ENCODE measurements at places on chromosomes 1 and 21. TPM values are rescaled to one million over a fixed set of nuclear protein-coding genes. Genes with fewer than 3 reads are reported as not detected.

Gene C1orf115
- 1.8 TPM for total RNA-seq

Gene KLF17
- total RNA-seq: not detected

Gene FALEC
- not detected for total RNA-seq

Gene SELP
- total RNA-seq: 0.31 TPM

GRCh38 chr1:230463760-230464159 lies 37.6 kb upstream of the PGBD5 start:
- H3K27me3 ChIP-seq: no peaks in the 10 kb centered on the region
- no peak for DNase-seq
- H3K4me1 ChIP-seq: no peaks in the 10 kb centered on the region
- H3K27ac ChIP-seq: no peak overlapping the region

DNA sequence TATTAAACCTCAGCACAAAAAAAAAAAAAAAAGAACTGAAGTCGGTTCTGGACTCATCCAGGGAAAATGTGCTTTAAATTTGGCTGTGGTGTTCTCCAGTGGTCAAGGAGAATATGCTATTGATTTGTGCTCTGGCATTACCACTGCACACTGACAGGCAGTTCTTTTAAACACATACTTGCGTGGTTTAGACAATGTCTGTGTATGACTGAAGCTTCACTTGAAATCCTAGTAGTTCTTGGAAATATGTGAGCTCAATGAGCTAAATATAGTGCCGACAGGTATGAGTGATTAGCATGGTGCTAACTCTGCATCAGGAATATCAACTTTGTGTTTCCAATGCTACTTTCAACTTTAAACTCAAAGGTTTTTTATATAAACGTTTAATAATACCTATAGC lies 415.6 kb downstream of the SMYD3 start:
- H3K27me3 ChIP-seq: no peaks in the 10 kb centered on the region
- no peaks in the 10 kb centered on the region for H3K36me3 ChIP-seq
- H3K27ac ChIP-seq: no peak overlapping the region
- no peak overlapping the region for H3K4me3 ChIP-seq
- DNase-seq: no peak

GRCh38 chr1:163706915-163707314 lies 385.2 kb downstream of the NUF2 start:
- no peak overlapping the region for H3K4me3 ChIP-seq
- H3K4me1 ChIP-seq: no peaks in the 10 kb centered on the region
- no peaks in the 10 kb centered on the region for H3K27me3 ChIP-seq
- DNase-seq: no peak
- H3K36me3 ChIP-seq: no peaks in the 10 kb centered on the region

DNA sequence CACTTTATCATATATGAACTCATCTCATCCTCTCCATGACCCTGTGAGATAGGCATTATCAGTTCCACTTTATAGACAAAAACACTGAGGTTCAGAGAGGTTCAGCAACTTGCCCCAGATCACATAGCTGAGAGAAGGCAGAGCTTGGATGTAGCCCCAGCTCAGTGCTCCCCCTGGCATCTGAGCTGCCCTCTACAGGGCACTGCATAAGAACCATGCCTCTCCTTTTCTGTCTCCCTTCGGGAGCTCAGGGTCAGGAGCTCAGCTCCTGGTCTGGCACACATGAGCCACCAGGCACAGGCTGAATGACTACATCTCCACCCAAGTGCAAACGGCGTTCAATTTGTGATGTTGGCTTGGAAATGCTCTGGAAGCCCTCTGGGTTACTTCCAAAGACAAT lies 16.9 kb downstream of the RAB7B start:
- H3K36me3 ChIP-seq: no peaks in the 10 kb centered on the region
- no peak overlapping the region for H3K4me3 ChIP-seq
- H3K27me3 ChIP-seq: no peaks in the 10 kb centered on the region
- DNase-seq: no peak
- H3K27ac ChIP-seq: no peak overlapping the region

DNA sequence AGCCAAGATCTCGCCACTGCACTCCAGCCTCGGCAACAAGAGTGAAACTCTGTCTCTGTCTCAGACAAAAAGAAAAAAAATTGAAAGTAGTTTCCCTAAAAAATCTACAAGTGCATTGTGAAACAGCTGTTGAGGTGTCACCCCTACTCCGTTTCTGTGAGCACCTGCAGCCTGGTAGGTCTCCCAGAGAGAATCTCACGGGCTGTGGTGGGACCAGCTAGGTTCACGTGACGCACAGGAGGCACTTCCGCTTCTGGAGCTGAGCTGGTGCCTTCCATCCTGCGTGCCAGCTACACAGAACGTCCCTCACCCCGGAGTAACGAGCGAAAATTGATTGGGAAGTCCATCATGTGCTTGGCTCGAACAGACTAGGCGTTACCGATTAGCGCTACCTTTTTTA lies 66.8 kb downstream of the COL24A1 start:
- no peaks in the 10 kb centered on the region for H3K27me3 ChIP-seq
- H3K27ac ChIP-seq: no peak overlapping the region
- no peak overlapping the region for H3K4me3 ChIP-seq
- no peaks in the 10 kb centered on the region for H3K4me1 ChIP-seq

DNA sequence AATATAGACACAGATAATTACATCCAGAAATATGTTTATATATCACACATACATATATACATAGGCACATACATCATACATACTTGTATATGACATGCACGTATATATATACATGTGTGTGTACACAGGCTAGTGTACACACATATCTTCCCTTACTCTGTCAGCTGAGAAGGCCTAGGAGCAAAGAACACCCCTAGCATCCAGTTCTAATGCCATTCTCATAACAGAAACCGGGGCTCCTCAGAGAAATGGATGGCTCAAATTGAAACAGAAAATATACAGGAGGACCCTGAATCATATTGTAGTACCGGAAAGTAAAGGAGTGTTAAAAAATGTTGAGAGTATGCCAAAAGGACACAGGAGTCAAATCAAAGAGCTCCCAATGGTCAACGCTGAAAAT lies 19.7 kb upstream of the HYI start:
- DNase-seq: no peak
- H3K27ac ChIP-seq: no peak overlapping the region
- no peaks in the 10 kb centered on the region for H3K36me3 ChIP-seq
- no peaks in the 10 kb centered on the region for H3K4me1 ChIP-seq
- no peak overlapping the region for H3K4me3 ChIP-seq
- no peaks in the 10 kb centered on the region for H3K27me3 ChIP-seq

- H3K4me1 ChIP-seq: no peaks in the 10 kb centered on the region
- no peak overlapping the region for H3K27ac ChIP-seq
- H3K36me3 ChIP-seq: no peaks in the 10 kb centered on the region
- no peak overlapping the region for H3K4me3 ChIP-seq
- no peaks in the 10 kb centered on the region for H3K27me3 ChIP-seq
- DNase-seq: no peak
Measured at GRCh38 chr1:117321680-117322609, 45.3 kb upstream of the MAN1A2 start.

DNA sequence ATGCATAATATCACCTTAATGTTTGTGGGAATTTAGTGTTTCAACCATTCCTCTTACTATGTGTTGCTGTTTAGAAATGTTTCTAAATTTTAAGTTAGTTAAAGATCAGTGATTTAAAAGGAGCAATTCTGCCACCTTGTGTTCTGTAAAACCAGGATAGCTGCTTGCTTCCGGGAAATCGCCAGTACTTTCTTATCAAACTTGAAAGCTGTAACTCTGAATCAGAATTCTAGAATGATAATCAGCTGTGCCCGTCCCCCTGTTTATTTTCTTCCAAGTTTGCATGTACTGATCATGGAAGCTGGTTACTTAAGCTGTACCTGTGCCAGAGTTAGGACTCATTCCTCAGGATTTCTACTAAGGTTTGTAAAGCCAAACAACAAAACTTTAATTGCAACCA lies 656.4 kb downstream of the LTN1 start:
- DNase-seq: no peak
- no peaks in the 10 kb centered on the region for H3K27me3 ChIP-seq
- H3K27ac ChIP-seq: no peak overlapping the region
- no peaks in the 10 kb centered on the region for H3K36me3 ChIP-seq
- H3K4me3 ChIP-seq: no peak overlapping the region

DNA sequence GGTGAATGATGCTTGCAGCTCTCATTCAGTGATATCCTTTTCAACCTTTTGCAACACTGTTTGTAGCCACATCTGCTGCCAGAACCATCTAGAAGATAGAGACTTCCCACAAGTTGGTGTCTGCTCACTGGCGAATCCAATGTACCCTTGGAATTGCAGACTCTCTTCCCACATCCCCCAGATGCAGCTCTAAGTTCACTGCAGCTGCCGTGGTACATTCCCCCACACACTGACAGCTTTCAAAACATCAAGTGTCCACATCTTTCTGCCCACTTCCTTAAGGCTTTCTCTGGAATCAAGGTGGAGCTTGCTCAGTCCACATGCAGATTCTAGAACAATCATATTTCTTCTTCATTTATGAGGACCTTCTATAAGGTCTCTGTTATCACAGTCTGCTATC lies 99.2 kb downstream of the PLPPR4 start:
- H3K4me3 ChIP-seq: no peak overlapping the region
- H3K27me3 ChIP-seq: no peaks in the 10 kb centered on the region
- no peaks in the 10 kb centered on the region for H3K4me1 ChIP-seq
- DNase-seq: no peak
- no peak overlapping the region for H3K27ac ChIP-seq

DNA sequence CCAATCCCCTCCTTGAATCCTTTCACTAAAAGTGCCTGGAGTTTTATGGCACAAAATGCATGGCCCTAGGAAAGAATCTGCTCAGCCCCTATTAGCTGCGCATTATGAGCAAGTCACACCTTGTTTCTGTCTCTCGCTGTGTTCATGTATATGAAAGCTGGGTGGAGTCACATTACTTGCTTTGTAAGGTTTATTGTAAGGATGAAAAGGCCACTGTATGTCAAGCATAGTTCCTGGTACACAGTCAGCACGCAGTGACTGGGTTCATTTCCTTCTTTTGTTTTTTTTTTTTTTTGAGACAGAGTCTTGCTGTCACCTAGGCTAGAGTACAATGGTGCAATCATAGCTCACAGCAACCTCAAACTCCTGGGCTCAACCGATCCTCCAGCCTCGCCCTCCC lies 6.7 kb upstream of the SLC9A1 start:
- H3K4me1 ChIP-seq: no peaks in the 10 kb centered on the region
- peak; percentile 66 for DNase-seq
- no peak overlapping the region for H3K4me3 ChIP-seq
- H3K27me3 ChIP-seq: no peaks in the 10 kb centered on the region
- H3K36me3 ChIP-seq: no peaks in the 10 kb centered on the region

DNA sequence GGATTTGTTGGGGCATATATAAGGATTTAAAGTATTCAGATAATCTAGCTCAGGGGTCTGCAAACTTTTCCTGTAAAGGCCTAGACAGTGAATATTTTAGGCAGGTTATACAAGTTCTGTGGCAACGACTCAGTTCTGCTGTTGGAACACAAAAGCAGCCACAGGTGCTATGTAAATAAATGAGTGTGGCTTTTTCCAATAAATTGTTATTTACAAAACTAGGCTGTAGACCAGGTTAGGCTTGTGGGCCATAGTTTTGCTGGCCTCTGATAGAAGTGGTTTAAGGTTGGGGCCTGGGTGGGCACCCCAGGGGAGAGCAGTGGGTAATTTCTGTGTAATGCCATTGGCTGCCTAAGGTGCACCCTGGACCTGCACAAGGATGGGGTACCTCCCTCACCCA lies 16.9 kb upstream of the IGFN1 start:
- H3K4me1 ChIP-seq: no peaks in the 10 kb centered on the region
- no peaks in the 10 kb centered on the region for H3K27me3 ChIP-seq
- no peak for DNase-seq

DNA sequence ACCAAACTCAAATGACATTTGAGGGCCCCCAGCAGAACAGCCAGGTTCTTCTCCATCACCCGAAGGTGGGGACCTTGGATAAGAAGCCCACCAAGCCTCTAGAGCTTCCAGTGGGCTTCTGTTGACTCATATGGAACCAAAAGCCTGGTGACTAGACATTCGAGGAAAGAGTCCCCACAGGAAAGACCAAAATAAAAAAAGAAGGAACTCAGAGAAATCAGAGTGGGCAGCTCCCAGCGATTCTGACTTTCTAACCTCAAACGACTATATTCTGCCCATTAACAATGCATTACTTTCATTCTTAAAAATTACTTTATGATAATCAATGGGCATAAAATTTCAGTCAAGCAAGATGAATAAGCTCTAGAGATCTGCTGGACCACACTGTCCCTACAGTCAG lies 9.6 kb upstream of the CHIT1 start:
- H3K36me3 ChIP-seq: no peaks in the 10 kb centered on the region
- H3K4me3 ChIP-seq: no peak overlapping the region
- no peak for DNase-seq
- no peaks in the 10 kb centered on the region for H3K27me3 ChIP-seq
- H3K4me1 ChIP-seq: no peaks in the 10 kb centered on the region
- H3K27ac ChIP-seq: no peak overlapping the region
